ENCODE measurements at places on chromosomes 13 and 19.

GRCh38 chr19:41357746-41358145, 4.0 kb upstream of the TGFB1 start:
- no peak for DNase-seq

GRCh38 chr13:67330149-67330548, 100.0 kb upstream of the PCDH9 start:
- DNase-seq, result no peak

- DNase-seq, result no peak
Measured at GRCh38 chr19:7397687-7398086, 49.0 kb downstream of the ARHGEF18 start.

DNA sequence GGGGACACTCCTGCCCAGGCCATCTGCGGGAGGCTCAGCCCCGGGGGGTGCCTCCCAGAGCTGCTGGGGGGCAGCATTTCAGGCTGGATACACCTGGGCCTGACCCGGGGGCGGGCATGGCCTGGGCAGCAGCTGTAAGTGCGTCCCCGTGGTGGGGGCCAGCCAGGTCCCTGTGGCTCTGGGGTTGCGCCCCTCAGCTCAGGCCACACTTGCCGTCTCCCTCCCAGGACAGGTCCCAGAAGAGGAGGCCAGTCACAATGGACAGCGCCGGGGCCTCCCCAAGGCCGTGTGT, 11.6 kb downstream of the CBARP start:
- DNase-seq, result no peak

DNA sequence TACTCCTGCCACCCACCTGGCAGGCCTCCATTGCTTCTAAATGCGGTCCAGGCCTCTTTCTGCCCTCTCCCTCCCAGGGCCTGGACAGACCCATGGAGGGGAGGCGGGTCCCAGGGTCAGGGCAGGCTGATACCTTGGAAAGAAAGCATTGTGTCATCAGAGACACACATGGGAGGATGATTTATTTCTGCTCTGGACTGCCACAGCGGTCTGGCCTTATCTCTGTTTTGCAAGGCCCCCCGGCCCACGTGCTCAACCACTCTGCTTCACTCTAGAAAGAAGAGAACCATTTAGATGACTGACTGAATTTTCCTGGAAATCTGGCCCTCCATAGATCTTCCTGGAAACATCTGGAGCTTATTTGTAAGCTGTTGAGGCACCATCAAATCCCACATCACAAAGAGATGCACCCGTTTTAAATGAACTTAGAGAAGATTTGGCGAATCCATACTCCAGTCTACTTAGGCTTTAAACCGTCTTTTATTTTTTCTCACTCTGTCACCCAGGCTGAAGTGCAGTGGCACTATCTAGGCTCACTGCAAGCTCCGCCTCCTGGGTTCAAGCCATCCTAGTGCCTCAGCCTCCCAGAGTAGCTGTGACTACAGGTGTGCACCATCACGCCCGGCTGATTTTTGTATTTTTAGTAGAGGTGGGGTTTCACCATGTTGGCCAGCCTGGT, 48.3 kb upstream of the URI1 start:
- DNase-seq, result no peak

- DNase-seq, result no peak
Measured at GRCh38 chr19:10226376-10227025, 4.6 kb downstream of the S1PR2 start.

DNA sequence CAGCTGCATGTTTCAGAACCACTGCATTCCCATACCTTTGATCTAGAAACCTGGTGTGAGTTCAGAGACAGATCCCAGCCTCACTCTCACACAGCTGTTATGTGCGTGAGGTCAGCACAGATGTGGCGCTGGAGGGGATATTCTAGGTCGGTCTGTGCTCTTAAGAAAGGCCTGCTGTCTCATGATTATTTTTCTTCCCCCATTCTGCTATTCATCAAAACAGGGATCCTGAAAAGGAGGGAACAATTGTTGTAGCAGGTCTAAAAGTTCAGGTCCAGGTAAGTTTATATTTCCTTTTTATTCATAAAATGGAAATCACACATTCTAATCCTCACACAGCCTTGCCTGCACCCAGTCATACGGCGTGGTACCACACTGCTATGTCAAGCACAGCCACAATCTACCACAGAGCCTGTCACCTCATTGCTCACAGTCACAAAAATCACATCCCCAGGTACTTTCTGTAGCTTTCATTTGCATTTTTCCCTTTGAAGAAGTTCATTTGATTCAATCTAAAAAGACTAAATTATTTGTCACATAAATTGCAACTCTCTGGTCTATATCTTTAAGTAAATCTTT, 867 bp downstream of the ZNF546 start:
- no peak for DNase-seq

DNA sequence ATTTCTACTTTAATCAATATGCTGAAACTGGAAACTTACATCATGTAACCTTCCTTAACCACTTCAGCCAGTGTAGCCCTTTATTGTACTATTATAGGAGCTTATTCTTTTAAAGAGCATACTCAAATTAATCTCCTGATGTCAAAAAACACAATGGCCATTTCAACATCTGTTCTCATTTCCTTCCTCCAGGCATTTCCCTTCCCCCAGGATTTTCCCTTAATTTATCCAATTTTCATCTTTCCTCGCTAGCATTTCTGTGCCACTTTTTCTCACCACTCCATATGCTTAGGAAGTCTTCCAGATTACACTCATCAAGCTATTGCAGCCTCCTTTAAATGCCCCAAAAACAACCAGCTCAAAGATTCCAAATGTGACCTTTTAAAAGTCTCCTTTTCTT, 265.0 kb downstream of the PCDH9 start:
- DNase-seq, result no peak

DNA sequence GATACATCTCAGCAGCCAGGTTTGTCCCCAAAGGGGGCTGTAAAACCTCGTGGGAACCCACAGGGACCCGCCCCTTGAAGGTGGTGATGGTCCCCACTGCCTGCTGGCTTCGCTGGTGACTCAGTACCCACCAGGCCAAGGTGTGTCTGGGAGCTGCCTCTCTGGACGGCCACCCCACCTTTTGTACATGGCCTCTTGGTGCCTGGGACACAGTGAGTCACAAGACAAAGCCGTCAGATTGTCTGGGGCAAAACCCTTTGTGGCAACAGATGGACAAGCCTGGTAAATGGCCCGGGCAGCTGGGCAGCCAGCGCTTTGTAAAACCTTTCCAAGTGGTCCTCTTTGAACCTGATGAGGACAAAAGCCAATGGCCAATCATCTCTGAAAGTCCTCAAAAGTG, 27.9 kb upstream of the KLF2 start:
- no peak for DNase-seq

DNA sequence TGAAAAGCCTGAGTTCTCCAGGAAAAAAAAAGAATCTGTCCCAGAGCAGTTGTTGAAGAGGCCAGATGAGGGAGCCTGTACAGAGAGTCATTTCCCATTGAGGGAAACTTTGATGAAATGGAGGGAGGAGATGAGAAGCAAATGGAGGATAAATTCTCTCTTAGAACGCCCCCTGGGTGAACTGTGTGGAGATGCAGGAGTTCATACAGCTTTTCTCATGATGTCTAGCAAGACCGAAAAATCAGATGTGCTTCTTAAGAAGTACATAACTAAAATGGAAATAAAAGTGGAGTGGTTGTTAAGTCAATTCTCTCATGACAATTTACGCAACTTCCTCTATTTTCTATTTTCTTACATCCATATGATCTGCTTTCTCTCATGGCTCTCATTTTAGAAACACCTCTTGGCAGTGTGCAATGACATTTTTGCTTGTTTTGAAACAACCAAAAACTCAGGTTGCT, 1263.1 kb downstream of the PCDH9 start:
- no peak for DNase-seq

- no peak for DNase-seq
Measured at GRCh38 chr19:7912697-7913564, 1.7 kb upstream of the TGFBR3L start.

DNA sequence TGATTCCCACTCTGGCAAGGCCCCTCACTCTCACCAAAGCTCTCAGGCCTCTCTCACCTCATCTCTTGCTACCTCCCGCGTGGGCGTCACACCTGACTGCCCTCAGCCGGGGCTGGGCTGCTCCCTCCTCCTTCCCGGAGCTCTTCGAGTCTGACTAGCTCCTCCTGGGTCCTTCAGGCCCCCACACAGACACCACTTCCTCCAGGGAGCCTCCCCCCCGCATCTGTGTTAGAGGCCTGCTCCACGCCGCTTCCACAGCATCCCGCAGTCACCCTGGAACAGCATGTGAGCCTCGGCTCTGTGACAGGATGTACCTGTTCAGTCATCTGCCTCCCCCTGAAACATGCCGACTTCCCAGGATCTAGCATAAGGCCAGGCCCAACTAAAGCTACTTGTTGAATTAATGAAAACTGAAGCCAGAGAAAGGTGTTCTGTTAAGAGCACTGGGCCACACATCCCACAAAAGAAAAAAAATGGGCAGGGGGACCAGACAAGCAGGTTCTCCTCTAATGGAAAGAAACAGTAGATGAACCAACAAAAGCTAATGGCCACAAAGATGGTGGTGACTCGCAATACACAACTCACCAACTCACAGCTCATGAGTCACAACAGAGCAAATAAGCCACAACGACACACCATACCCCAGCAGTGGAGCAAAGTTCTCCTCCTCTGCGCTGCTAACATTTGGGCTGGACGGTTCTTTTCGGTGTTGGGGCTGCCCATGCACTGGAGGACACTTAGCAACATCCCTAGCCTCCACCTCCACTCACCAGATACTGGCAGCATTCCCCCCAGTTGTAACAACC, 3.0 kb downstream of the PPP6R1 start:
- DNase-seq, result no peak

DNA sequence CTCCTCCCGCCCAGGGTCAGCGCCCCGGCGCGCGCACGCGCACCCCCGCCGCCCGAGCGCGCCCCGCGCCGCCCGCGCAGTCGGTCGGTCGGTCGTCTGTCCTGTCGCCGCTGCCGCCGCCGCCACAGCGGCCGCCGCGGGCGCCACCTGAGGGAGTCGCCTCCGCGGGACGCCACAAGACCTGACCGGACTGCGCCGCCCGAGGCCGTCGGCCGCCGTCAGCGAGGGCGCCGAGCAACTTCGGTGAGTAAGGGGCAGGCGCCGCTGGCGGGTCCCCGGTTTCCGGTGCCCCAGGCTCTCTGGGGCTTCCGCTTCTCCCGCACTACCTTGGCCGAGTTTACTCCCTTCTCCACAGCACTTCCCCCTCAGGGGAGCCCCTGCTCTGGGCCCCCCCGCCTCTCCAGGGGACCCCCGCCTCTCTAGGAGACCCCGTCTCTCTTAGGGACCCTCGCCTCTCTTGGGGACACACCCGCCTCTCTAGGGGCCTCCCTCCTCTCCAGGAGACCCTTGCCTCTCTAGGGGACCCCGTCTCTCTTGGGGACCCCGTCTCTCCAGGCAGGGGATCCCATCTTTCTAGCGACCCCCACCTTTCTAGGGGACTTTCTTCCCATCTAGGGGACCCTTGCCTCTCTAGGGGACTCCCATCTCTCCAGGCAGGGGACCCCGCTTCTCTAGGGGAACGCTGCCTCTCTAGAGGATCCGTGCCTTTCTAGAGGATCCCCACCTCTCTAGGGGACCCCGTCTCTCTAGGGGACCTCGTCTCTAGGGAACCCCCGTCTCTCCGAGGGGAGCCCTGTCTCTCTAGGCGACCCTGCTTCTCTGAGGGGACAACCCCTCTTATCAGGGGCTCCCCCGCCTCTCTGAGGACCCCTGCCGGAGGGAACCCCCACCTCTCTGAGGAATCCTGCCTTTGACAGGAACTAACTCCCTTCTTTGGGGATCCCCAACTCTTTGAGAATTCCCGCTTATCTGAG, 19.3 kb upstream of the GATAD2A start:
- DNase-seq, result no peak
